ENCODE measurements at places on chromosomes 4 and X. TPM values are rescaled to one million over a fixed set of nuclear protein-coding genes. Genes with fewer than 3 reads are reported as not detected.

DNA sequence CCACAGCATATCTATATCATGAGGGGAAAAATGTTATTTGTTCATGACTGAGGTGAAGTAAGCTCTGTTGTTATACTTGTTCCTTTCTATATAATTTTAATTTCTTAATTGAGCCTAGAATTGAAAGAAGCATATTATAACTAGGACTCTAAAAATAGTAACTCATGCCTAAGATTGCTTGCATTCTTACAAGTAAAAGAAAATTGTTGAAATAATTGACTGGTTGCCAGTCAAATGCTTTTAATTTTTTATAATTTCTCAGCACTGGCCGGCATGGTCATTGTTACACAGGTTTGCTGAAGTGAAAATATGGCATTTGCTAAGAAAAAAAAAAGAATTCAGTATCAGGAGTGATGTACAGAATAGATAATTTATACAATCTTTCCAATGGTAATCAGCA lies 104.8 kb downstream of the GASK1B start:
- no peaks in the 10 kb centered on the region for H3K4me1 ChIP-seq
- H3K27me3 ChIP-seq = no peaks in the 10 kb centered on the region
- DNase-seq = no peak

Gene TBC1D8B
- 4.7 TPM for total RNA-seq

- no peaks in the 10 kb centered on the region for H3K27me3 ChIP-seq
- H3K36me3 ChIP-seq = peaks cover 41% of the 10 kb centered on the region
- DNase-seq = no peak
- H3K27ac ChIP-seq = peak overlapping the region; percentile 23
Measured at GRCh38 chr4:122705009-122705408, 27.5 kb upstream of the BBS12 start.

- no peak for DNase-seq
- no peaks in the 10 kb centered on the region for H3K4me1 ChIP-seq
- H3K4me3 ChIP-seq = no peak overlapping the region
Measured at GRCh38 chr4:152957437-152958171, 21.5 kb downstream of the FHDC1 start.

DNA sequence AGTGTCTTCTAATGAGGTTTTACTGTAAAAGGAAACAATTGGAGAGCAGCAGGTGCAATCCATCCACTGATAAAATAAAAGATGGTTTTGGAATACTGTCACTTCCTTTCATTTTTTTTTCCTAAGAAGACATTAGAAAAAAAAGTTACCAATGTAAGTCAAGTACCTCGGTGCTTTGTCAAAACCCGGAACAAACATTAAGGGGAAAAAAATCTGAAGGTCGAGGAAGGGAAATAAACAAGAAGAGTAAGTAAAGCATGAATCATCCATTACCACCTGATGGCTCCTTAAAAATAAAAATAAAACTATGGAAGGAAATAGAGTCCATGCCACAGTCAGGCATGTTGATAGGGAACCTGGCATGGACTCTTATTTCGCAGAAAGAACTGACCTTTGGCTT lies 15.3 kb upstream of the XPNPEP2 start:
- no peak for DNase-seq
- no peaks in the 10 kb centered on the region for H3K4me1 ChIP-seq
- H3K4me3 ChIP-seq = no peak overlapping the region

Gene CT45A10
- total RNA-seq = not detected

DNA sequence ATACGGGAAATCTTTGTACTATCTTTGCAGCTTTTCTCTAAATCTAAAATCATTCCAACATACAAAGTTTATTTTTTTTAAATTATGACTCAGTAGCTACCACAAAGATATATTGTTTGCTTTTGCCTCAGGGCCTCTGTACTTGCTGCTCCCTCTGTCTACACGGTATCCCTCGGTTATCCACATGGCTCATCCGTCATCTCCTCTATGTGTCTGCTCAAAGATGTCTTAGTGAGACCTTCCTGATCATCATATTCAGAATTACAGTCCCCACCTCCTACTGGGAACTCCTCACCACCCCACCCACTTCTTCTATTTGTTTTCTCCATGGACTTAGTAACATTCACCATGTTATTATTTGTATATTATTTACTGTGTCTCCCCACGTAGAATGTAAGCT lies 107.8 kb downstream of the PARM1 start:
- no peaks in the 10 kb centered on the region for H3K27me3 ChIP-seq
- peak; percentile 32 for DNase-seq
- H3K36me3 ChIP-seq = peaks cover 6% of the 10 kb centered on the region
- H3K4me1 ChIP-seq = peaks cover 7% of the 10 kb centered on the region
- no peak overlapping the region for H3K4me3 ChIP-seq
- no peak overlapping the region for H3K27ac ChIP-seq

DNA sequence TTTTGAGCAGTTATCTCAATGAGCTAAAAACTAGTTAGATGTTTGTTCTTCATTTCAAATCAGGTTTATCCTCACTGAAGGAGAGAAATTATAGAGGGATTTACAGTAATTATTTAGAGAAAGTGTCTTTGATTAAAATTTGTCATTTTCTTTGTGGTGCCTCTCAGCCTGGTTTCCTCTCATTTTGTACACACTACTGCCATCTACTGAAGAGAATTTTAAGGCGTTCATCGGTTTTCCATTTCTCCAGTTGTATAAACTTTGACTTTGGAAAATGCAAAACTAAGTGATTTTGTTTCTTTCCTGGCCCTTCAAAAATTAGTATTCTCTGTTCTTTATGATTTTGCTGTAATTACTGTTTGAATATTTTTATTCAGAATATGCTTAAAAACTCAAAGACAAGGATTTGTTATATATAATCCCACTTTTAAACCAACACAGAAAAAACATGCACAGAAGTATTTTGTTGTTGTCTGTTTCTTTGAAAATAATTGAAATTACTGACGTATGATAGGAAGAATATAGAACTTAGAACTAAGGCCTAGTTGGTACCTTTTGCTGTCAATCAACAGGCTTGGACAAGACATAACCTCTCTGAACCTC lies 34.4 kb upstream of the ANXA3 start:
- no peak overlapping the region for H3K4me3 ChIP-seq
- H3K27ac ChIP-seq = no peak overlapping the region
- H3K36me3 ChIP-seq = no peaks in the 10 kb centered on the region
- DNase-seq = peak; percentile 50
- no peaks in the 10 kb centered on the region for H3K4me1 ChIP-seq
- H3K27me3 ChIP-seq = no peaks in the 10 kb centered on the region

DNA sequence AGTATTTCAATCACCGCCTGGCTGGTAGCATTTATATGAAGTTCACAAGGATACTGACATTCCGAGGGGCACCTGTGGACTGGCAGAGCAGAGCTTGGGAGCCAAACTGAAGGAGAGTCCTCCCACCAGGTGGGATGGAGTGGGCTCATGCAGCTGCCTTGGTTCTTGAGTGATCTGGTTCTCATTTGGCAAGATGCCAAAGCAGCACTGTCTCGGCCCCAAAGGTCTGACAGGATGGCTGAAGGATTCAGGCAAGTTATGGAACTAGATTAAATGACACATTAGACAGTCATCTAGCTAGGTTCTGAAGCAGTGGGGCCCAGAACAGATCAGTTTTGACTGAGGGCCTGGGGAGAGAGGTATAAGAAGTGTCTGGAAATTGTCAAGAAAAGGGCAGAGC lies 3.2 kb downstream of the FGF16 start:
- no peak for DNase-seq
- no peaks in the 10 kb centered on the region for H3K36me3 ChIP-seq
- H3K27me3 ChIP-seq = no peaks in the 10 kb centered on the region

DNA sequence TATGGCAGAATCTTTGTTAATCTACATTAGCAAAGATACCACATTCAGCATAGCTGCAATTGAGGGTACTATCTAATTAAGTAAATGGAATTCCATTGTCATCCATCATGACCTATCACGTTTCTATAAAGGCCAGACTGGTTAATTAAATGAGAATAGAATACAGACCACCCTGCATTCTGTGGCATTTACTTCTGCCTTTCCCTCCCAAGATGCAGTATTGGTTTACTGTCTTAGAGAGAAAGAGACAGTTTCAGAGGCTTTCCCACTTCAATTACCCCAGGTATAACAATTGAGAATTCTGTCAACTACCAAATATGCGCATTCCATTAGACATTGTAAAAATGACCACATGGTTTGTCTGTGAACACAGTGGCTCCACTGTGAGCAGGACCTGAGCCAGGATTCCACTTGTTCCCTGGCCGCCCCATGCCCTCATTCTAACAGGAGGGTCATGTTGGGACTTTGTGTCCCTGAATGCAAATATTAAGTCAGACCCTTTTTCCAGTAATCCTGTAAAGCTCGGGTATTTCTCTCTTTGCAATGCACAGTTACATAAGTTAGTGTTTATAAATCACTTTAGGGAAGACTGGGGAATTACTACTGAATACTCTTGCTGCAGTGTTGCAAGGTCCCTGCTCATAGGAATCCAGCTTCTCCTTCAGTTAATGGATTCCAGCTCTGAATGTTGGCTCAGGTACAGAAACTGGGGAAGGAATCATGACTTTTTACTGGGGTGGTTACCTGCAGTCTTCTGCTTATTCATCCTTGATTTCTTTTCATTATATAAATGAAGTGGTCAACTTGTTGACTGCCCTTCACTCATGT lies 261.0 kb downstream of the PDGFC start:
- no peaks in the 10 kb centered on the region for H3K36me3 ChIP-seq
- no peaks in the 10 kb centered on the region for H3K27me3 ChIP-seq
- no peak overlapping the region for H3K4me3 ChIP-seq
- DNase-seq = no peak
- no peak overlapping the region for H3K27ac ChIP-seq

GRCh38 chrX:23727206-23727605 lies 15.9 kb downstream of the ACOT9 start:
- peaks cover 5% of the 10 kb centered on the region for H3K4me1 ChIP-seq
- no peak overlapping the region for H3K27ac ChIP-seq
- no peak for DNase-seq

DNA sequence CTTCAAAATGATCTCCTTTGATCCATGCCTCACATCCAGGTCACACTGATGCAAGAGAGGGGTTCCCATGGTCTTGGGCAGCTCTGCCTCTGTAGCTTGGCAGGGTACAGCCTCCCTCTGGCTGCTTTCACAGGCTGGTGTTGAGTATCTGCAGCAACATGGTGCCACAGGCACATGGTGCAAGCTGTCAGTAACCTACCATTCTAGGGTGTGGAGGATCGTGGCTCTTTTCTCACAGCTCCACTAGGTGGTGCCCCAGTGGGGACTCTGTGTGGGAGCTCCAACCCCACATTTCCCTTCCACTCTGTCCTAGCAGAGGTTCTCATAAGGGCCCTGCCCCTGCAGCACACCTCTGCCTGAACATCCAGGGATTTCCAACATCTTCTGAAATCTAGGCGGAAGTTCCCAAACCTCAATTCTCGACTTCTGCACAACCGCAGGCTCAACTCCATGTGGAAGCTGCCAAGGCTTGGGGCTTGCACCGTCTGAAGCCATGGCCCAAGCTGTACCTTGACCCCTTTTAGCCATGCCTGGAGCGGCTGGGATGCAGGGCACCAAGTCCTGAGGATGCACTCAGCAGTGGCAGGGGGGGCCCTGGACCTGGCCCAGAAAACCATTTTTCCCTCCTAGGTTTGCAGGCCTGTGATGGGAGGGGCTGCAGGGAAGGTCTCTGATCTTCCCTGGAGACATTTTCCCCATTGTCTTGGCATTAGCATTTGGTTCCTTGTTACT lies 137.8 kb upstream of the NUDT6 start:
- H3K36me3 ChIP-seq = no peaks in the 10 kb centered on the region
- H3K4me3 ChIP-seq = no peak overlapping the region
- no peaks in the 10 kb centered on the region for H3K27me3 ChIP-seq
- no peak for DNase-seq
- H3K27ac ChIP-seq = no peak overlapping the region
- peaks cover 15% of the 10 kb centered on the region for H3K4me1 ChIP-seq

Gene SYN1
- total RNA-seq = 0.27 TPM

- no peak overlapping the region for H3K27ac ChIP-seq
- no peaks in the 10 kb centered on the region for H3K4me1 ChIP-seq
- no peaks in the 10 kb centered on the region for H3K27me3 ChIP-seq
- no peak overlapping the region for H3K4me3 ChIP-seq
Measured at GRCh38 chrX:36504625-36505024, 503.5 kb upstream of the FAM47C start.

GRCh38 chrX:110397339-110397738 lies 38.7 kb downstream of the RTL9 start:
- peak overlapping the region; percentile 13 for H3K27ac ChIP-seq
- no peak for DNase-seq
- H3K27me3 ChIP-seq = peaks cover 83% of the 10 kb centered on the region
- peaks cover 30% of the 10 kb centered on the region for H3K4me1 ChIP-seq
- H3K4me3 ChIP-seq = no peak overlapping the region
- no peaks in the 10 kb centered on the region for H3K36me3 ChIP-seq

Gene CFP
- total RNA-seq = 0.71 TPM

Gene PPP2R3B
- total RNA-seq = 13.7 TPM

- no peaks in the 10 kb centered on the region for H3K27me3 ChIP-seq
- no peak overlapping the region for H3K4me3 ChIP-seq
- H3K36me3 ChIP-seq = no peaks in the 10 kb centered on the region
- DNase-seq = no peak
- H3K4me1 ChIP-seq = no peaks in the 10 kb centered on the region
Measured at GRCh38 chr4:4361883-4362282, 25.0 kb upstream of the NSG1 start.

Gene FHIP1A
- 19.8 TPM for total RNA-seq

Gene MAGEA12
- total RNA-seq = not detected

Gene BTK
- not detected for total RNA-seq

Gene RTL5
- not detected for total RNA-seq

GRCh38 chr4:109649872-109650271 lies 53.4 kb downstream of the CASP6 start:
- no peak overlapping the region for H3K27ac ChIP-seq
- DNase-seq = no peak
- no peaks in the 10 kb centered on the region for H3K36me3 ChIP-seq
- H3K4me1 ChIP-seq = no peaks in the 10 kb centered on the region
- H3K4me3 ChIP-seq = no peak overlapping the region
- H3K27me3 ChIP-seq = no peaks in the 10 kb centered on the region

- H3K4me3 ChIP-seq = no peak overlapping the region
- peaks cover 9% of the 10 kb centered on the region for H3K4me1 ChIP-seq
- H3K36me3 ChIP-seq = no peaks in the 10 kb centered on the region
- no peak overlapping the region for H3K27ac ChIP-seq
Measured at GRCh38 chr4:24858550-24858949, 54.3 kb downstream of the CCDC149 start.

DNA sequence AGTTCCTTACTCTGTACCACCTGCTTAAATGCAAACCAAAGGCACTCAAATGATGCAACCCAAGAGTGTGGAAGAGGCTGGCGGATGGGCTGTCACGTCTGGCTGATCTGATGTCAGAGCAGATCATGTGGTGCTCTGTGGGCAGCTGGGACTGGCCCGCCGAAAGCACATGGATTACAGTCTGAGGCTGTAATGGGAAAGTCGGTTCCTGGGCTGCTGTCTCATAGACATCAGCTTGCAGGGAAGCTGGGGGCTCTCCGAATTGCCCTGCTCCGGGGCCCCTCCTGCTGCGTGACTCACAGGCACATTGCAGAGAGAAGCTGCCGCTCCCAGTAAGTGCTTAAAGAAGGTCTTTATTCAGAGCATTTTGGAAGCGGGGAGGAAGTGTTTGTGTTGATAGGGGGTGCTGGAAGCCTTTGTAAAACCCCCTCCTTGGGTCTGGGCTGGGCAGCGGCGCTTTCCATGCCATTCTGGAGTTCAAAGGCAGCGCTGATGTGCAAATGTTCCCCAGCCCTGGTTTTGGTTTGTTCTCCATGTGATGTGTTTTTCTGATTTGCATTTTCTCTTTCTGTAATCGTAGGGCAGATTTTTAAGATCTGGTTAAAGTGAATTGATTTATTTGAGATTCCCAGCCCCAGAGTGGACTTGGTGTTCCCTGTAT lies 181.1 kb downstream of the LARP7 start:
- DNase-seq = peak; percentile 86
- H3K36me3 ChIP-seq = no peaks in the 10 kb centered on the region
- peak overlapping the region; percentile 86 for H3K4me3 ChIP-seq
- H3K27ac ChIP-seq = peak overlapping the region; percentile 30
- no peaks in the 10 kb centered on the region for H3K27me3 ChIP-seq
- peaks cover 19% of the 10 kb centered on the region for H3K4me1 ChIP-seq

Gene CLNK
- total RNA-seq = not detected

Gene IL21
- total RNA-seq = not detected

Data from MCF 10A (cell line).